ENCODE measurements at places on chromosomes 2 and 18.

DNA sequence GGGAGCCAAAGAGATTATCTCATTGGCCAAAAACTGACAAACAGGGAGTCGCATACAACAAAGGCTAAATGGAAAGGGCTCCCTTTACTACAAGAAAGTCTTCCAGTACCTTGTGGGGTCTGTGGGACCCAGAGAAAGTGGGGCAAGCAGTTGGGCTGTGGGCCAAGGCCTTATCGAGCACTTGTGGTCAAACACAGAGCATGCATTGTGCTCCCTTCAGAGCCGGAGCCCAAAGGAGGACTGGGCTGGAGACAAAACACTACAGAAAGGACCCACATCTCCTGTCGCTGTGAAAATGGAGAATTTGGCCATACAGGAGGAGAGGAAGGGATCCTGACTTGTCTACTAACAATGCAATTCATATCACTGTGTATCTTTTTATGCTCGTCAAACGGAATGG is 37.1 kb upstream of the SLC1A4 start:
- no peak for DNase-seq

DNA sequence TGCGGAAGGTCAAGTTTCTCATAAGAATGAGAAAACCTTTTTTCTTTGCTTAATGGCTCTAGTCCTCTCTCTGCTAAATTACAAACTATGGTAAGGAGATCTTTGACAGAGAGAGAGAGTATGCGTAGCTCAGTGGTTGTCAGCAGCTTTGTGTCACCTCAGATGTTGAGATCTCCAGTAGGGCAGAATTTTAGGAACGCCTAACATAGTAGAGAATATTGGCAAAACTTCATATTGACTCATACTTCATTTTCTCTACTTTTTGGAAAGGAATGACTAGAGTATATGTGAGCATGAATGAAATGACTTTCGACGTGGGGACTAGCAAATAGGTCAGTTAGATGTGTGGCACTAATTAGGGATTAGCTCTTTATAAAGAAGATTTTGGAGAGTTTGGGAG is 64.0 kb downstream of the WDR7 start:
- peak; percentile 74 for DNase-seq

DNA sequence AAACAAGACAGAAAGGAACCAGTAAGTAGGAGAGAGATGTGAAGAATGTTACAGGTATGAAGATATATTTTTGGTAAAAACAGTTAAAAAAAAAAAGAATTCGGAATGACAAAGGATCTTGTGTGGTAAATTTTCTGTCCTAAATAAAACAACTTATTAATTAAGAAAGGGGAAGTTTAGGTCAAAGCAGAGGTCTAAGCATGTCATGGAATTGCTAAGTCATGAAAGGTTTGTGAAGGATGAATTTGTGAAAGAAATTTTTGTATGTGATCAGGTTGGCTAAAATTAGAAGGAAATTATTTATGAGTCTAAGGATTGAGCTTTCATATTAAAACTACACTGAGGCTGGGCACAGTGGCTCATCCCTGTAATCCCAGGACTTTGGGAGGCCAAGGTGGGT is 11.1 kb upstream of the ALPG start:
- no peak for DNase-seq

GRCh38 chr2:142561656-142562055 is 315.8 kb upstream of the KYNU start:
- DNase-seq, result no peak

GRCh38 chr2:213022987-213023386 is 128.4 kb downstream of the IKZF2 start:
- DNase-seq, result no peak

DNA sequence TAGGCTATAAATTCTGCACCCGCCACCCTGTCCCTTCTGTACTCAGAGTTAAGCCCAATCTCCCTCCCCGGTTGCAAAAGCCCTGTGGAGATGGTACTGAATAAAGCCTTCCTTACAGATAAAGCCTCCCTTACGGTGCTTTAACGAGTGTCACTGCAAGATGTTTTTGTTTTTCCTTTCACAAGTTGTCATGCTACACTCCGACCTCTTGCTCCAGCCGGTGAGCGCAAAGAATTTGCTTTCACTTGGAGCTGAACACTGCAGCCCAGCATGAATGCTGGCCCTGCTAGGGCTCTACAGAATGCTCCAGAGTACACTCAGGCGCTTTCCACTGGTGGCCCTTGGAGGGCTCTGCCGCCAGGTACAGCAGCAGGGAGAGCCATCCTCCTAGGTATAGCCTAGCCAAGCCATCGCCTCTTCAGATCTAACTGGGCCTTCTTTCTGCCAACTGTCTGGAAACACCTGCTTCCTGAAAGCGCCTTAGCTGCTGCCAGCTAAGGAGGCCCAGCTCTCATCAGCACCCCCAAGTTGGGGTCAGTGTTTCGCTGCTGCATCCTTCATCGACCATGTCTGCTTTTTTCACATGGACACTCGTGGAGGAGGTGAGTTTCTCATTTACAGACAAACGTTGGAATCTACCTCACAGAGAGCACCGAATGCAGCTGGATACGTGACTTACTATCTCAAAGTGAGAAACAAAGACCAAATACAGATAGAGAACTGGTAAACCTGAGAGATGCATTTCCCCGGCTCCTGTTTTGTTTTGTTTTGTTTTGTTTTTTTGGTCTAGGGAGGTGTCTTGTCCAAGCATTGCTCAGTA is 13.4 kb upstream of the CREG2 start:
- DNase-seq, result no peak

- DNase-seq, result no peak
These were observed 104.0 kb downstream of the CABLES1 start for GRCh38 chr18:23239350-23239692.

GRCh38 chr2:228118940-228119339 is 62.5 kb downstream of the SPHKAP start:
- DNase-seq, result no peak

GRCh38 chr18:56984731-56985130 is 162.2 kb upstream of the BOD1L2 start:
- DNase-seq, result no peak

- peak; percentile 15 for DNase-seq
These were observed 198.8 kb downstream of the KCNS3 start for GRCh38 chr2:18077231-18077630.

GRCh38 chr2:166671801-166672200 is 177.8 kb upstream of the SCN7A start:
- no peak for DNase-seq

- DNase-seq, result no peak
These were observed 10.5 kb downstream of the CYTIP start for GRCh38 chr2:157433394-157433793.

- no peak for DNase-seq
These were observed 30.9 kb downstream of the RTP5 start for GRCh38 chr2:241900251-241901017.

DNA sequence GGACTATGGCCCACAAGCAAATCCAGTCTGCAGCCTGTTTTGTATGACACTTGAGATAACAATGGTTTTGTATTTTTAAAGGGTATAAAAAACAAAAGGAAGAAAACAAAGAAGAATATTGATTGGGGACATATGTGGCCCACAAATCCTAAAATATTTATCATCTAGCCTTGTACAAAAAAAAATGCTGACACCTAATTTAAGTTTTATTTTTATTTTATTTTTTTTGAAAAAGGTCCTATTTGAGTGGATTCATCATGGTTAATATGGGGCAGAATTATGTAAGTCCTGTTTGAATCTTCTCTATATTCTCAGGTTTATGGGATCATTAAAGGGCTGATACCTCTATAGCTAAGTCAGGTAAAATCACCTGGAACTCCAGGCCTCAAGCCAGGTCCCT is 525.7 kb downstream of the LRP1B start:
- no peak for DNase-seq

- DNase-seq, result no peak
These were observed 774.7 kb downstream of the METTL4 start for GRCh38 chr18:1796636-1797035.

GRCh38 chr2:237603718-237604362 is 13.3 kb upstream of the RAB17 start:
- no peak for DNase-seq

- DNase-seq, result no peak
These were observed 2.5 kb downstream of the TMBIM1 start for GRCh38 chr2:218289639-218290315.

- DNase-seq, result no peak
These were observed 186.0 kb downstream of the DPP10 start for GRCh38 chr2:114628481-114628880.

GRCh38 chr2:124267794-124268193 is 242.7 kb downstream of the CNTNAP5 start:
- peak; percentile 84 for DNase-seq

- no peak for DNase-seq
These were observed 29.2 kb downstream of the SLC66A2 start for GRCh38 chr18:79921984-79922965.

- no peak for DNase-seq
These were observed 254.7 kb downstream of the RAD51AP2 start for GRCh38 chr2:17263570-17263968.

DNA sequence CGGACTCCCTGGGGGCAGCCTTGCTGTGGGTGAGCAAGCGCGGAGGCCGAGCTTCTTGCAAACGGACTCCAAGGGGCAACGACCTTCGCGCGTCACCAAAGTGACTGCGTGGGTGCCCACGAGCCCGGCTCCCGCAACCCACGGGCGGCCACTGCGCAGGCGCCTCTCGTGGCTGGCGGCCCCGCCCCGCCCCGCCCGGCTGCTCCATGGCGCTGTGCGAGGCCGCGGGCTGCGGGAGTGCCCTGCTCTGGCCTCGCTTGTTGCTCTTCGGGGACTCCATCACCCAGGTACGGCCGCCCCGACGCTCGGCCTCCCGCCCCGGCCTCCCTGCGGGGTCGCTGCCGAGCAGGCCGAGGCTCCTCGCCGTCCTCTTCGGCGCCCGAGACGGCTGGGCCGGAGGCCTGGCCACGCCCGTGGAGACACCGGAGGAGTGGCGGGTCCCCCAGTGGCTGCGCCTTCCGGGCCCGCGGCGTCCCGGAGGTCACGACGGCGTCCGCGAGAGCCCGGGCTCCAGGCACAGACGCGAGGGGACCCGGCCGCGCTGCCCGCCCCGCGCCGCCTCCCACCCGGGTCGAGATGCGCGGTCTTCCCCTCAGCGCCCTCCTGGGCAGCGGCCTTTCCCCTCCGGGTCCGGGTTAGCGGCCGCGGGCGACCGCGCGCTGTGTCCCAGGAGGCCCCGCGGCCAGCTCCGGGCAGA is at the start of gene IAH1:
IAH1 (plus strand) TSS at position 191 of the 697 bp plus-strand sequence; CDS start at position 207, 16 bp downstream.
- DNase-seq, result peak; percentile 50

DNA sequence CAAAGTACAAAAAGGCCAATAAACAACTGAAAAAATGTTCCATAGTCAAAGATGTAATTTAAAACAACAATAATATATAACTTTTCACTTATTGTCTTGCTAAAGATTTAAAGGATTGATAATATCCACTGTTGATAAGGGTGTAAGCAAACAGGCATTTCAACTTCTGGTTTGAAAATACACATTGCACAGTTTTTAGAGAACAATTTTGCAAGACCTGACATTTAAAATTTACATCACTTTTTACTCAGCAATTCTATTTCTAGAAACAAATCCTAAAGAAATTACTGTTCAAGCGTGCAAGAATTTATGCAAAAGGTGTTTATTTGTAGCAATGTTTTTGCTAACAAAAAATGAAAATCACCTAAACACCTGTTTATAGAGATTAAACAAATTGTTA is 120.4 kb downstream of the TDRD15 start:
- no peak for DNase-seq

GRCh38 chr2:10658041-10658913 is 31.5 kb downstream of the NOL10 start:
- DNase-seq, result peak; percentile 92

- DNase-seq, result no peak
These were observed 122.4 kb downstream of the NFATC1 start for GRCh38 chr18:79518028-79518682.

DNA sequence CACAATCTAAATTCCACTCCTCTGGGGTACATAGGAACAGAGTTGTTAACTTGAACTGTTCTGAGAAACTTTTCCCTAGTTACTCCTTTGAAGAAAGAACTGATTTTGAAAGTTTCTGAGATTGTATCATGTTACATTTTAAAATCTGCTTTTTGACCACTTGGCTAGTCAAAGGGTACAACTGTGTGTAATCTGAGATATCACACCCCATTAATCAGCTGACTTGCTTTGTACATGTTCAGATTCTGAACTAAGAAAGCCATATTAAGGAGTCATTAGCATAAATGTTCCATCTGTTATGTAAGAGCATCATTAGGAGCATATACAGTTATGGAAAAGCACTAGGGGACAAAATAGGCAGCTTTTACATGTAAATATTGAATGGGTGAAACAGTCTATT is 3.8 kb upstream of the WDR35 start:
- no peak for DNase-seq

GRCh38 chr18:56314396-56314795 is 324.0 kb downstream of the TXNL1 start:
- peak; percentile 59 for DNase-seq

- DNase-seq, result peak; percentile 40
These were observed 24.1 kb upstream of the KANSL1L start for GRCh38 chr2:210195101-210195852.

DNA sequence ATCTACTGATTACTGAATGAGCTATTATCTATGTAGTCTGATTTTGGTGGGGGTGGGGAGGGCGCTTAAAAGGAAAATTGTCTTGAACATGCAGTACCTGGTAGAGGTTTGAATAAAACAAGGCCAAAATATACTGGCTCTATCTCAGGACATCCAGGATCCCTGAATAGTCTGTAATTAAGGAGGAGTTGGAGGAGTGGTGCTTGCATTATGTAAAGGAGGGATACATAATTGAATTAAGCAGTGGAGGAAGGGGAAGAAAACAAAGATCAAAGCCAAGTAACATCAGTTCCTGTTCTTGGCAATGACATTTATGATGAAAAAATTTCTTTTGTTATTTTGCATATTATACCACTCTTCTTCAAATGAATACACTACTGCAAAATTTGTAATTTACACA is 539.4 kb upstream of the ZEB2 start:
- no peak for DNase-seq

GRCh38 chr2:23425885-23426262 is 40.9 kb downstream of the KLHL29 start:
- DNase-seq, result no peak

DNA sequence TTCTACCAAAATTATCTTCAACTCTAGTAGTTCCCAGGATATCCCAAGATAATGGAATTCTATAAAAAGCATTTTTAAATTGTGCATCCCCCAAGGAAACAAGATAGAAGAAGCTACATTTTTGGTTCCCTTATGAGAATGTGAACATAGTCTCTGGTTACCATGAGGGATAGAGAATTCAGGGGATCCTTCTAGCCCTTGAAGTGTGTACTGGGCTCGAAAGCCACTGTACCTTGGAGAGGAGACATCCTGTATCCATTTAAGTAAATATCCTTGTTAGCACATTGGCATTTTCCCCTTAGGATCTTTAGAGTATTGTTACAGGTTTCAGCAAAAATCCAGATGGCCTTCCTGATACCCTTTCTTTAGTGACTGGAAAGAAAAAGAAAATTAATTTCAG is 228.5 kb downstream of the RTP5 start:
- no peak for DNase-seq

GRCh38 chr2:187586011-187586641 is 31.9 kb upstream of the TFPI start:
- DNase-seq, result peak; percentile 8

All from fibroblast of skin of scalp (primary cell).